CD4-positive, alpha-beta T cell treated with Interleukin-1 beta for 1 hour (primary cell): ENCODE measurements at places on chromosomes 2 and 18.

DNA sequence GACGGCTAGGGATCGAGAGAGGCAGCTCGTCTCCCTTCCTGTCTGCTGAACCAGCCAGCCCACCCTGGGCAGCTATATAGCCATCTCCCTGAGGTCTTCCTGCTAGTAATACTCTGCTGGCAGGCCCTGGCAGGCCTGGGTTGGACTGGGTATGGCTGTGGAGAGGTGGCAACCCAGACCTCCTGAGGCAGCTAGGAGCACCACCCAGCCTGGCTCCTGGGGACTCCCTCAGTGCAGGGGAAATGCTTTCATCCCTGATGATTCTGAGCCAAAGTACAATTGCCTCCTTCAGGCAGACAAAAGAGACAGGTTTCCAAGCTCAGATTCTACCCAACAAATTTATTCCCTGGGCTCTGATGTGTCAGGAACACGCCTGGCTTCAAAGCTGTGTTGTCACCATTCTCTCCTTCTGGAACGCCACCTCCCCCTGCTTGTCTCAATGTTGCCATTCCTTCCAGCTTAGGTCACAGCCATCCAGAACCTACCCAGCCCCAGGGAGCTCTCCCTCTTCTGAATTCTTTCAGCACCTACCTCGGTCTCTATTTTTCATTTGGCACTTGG, 4.7 kb upstream of the DNAJB2 start:
- DNase-seq, result no peak

GRCh38 chr2:71070294-71071093, 2.0 kb downstream of the NAGK start:
- DNase-seq, result no peak

DNA sequence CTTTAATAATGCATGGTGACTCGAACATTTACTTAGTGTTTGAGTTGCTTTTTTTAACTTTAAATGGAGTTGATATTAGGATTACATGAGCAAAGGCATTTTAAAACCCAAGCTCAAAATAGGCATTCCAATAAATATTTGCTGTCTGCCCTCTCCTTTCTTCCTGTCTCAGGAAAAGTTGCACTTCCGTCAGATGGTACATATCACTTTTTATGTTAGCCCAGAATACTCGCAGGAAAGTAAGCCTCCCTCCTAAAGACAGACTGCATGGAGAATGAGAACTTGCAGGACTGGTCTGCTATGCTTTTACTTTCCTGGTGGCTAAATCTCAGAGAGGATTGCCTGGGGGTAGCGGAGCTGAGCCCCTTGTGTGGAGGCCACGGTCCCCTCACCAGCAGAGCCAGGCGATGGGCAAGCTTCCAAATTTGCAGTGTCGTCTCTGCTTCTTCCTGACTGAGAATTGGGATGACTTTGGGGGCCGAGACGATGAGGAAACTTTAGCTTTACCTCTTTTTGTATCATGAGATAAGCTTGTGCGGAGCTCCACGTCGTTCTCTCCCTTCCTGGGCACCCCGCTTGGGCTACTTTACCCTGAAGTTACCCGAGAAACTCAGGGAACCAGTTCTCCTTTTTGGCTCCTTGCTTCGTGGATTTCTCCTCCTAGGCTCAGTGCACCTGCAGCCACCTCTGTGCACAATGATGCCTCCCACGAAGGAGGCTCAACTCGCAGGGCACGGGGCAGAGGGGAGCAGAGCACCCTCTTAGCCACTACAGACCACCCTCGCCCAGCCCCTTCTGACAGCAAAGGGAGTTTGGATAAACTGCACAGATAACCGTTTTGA, 223.3 kb downstream of the SH3RF3 start:
- DNase-seq, result no peak

GRCh38 chr2:23351388-23352141, 33.4 kb upstream of the KLHL29 start:
- DNase-seq, result peak; percentile 8

- no peak for DNase-seq
These were observed 3.1 kb downstream of the EFR3B start for GRCh38 chr2:25044990-25045389.

DNA sequence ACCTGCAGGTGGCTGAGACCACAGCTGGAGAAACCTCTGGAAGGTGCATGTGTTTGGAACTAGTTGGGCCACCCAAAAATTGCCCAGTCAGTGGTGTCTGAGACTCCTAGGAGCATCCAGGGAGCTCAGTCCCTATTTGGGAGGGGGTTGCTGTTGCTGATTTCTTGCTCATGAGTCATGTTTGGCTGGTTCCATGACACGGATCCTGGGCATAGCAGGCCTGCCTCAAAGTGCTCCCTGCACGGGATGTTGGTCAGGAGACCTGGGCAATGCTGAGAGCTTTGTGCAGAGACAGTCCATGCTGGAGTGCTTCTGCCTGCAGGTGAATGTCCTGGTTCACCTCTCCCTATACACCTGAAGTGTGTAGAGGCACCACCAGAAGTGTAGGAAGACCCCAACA, 194.2 kb downstream of the GLI2 start:
- no peak for DNase-seq

DNA sequence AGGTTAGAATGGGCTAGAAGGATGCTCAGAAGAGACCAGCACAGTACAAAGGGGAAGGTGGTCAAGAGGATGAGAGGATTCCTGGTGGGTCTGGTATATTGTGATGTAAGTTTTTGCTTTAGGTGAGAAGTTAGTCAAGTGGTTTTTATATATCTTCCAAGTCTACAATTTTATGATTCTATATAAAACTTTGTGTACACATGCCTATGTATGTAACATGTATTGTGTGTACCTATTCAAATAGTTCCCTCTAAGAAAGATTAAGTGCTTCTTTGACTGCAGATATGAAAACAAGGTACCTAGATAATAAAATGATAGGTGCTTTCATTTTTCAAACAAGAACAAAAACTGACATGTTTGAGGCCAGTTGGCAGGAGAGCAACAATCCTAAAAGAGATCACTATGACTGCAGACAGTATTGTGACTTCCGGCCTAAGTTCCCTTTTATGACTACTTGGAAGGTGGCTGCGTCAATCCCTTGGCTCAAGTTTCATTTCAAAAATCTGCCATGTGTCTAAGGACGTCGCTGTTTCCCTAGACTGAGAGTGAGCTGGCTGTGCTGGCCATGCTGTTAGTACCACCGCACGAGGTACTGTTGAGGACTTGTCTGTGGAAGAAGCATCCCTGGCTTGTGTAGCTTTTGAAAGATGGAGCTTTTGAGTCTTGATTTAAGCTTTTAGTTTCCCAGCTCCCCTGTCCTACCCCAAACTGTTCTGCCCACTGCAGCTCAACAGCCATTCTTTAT, 123.1 kb downstream of the PRPF40A start:
- DNase-seq, result peak; percentile 7

DNA sequence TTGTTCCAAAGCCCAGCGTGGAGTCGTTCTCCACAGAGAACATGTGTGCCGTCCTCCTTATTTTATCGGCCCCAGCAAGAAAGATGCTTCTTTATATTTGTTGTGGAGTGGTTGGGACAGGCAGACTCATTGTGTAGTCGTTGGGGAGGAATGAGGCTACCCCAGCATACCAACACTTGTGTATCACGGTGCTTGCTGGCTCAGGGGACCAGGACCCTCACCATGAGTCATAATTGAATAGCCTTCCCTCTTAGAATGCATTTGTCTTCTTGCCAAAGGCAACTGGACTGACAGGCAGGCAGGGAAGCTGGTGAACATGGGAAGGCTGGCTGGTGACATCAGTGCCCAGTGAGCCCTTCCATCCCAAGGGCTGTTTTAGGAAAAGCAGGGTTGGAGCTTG, 4.7 kb downstream of the CAPN10 start:
- no peak for DNase-seq

DNA sequence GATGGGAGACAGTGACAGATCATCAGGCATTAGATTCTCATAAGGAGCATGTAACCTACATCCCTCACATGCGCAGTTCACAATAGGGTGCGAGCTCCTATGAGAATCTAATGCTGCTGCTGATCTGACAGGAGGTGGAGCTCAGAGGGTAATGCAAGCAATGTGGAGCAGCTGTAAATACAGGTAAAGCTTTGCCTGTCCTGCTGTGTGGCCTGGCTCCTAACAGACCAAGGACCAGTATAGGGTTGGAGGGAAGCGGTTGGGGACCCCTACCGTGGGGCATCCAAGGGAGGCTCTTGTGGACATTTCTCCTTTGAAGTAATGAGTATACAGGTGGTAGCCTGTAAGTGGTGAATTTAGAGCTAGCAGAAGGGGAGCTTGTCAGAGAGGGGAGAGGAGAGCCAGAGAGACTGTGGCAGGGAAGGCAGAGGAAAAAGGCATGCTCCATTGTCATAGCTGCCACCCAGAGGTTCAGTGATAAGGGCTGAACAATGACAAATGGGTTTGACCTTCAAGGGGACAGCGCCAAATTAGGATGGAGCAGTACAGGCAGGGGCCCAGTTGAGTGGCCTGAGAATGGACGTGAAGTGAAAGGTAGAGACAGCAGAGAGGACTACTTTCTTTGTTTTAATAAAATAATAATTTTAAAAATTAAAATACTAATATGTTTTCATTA, 15.2 kb upstream of the TMBIM1 start:
- no peak for DNase-seq

DNA sequence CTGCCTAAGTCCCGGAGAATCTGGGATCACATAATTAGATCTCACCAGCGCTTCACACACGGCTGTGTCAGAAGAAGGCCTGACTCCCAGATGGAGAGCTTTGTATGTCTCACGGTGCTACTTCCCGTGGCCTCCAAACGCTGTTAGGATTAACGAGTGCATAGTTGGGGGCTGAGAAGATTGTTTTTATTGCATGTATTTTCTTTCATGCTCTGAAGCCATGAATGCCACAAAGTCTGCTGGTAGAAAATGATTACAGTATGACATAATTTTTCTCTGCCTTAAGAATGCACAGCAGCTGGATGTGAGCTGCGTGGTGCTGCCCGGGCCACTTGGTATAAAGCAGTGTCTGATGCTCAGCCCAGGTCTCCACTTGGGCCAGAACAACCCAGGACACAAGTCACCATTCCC, 166.5 kb downstream of the SEPTIN10 start:
- DNase-seq, result no peak

- DNase-seq, result no peak
These were observed 251.4 kb upstream of the TCF4 start for GRCh38 chr18:55839343-55839742.

- DNase-seq, result peak; percentile 10
These were observed at the start of gene PDE11A for GRCh38 chr2:178072383-178073301. TSS of gene PDE11A (minus strand) at chr2:178072777. CDS start at chr2:178072437, 340 bp downstream.

DNA sequence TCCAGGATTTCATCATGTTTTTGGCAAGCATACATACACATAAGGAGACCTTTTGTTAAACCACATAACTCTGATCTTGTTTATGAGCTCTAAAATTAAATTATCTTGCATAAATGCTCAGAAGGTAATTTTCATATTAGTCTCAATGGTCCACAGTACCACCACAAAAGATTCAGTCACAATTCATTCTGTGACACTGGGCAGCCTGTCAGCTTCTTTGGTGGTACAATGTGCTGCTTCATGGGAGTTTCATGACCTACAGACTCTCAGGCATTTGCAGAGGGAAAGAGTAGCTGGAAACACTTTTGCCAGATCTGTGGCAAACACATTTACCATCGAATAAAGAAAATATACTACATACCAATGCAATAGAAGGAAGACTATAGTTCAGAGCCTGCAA, 51.3 kb upstream of the ZNF397 start:
- no peak for DNase-seq

DNA sequence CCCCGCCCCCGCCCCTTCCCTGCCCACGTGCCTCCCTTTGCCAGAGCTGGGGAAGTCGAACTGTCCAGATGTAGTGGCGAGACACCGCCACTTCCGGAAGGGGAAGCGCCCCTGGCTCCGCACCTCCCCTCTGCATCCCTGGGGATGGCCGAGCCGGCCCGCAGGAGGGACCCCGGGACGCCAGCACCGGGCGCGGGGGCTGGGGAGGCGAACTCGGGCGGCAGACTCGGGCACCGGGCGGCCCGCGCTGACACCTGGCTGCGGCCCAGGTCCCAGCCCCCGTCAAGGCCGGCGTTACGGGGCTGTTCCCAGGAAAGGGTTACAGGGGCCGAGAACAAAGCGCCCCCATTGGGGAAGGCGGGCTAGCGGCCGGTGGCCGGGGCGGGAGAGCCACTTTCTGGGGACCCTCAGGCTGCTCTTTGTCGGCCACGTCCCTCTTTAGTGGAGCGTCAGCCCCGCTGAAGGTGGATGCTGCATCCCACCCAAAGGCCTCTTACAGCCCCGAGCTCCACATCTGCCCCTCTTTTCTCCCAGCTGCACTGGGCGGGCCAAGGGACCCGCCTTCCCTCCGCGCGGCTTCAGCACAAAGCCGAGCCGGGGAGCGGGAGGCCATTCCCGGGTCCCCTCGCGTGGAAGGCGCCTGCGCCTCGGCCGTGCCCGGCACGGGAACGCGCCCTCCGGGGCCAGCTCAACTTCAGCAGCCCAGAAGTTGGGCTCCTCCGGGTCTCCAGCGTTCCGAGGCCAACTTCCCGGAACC, 1.3 kb downstream of the SDC1 start:
- no peak for DNase-seq

- DNase-seq, result no peak
These were observed 289.7 kb downstream of the DYSF start for GRCh38 chr2:71742953-71743601.

DNA sequence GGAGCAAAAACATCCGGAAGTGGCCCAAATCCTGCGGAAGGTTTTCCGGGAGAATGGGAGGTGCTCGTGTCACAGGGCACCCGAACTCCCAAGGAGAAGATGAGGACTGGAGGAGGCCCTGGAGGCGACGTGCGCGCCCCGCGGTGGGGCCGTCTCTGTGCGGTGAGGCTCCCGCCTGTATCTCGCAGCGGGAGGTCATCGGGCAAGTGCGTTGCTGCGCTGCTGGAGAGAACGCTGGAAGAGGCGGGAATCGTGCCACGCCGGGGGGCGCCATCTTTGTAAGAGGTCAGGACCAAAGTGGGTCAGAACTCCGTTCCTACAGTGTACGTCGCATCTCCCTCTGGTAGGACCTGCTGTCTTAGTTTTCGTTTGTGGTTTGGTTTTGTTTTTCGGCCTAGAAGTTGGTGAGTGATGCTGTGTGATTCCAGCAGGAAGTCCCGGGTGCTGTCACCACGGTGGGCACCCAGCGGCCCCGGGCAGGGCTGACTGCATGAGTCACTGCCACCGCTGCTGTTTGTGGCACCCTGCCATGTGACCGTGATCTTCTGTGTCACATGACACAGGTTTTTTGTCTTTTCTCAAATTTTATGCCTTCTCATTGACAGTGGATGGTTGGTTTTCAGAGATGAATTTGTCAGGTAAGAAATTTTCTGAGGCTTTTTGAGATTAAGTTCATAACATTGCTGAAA, 21.5 kb upstream of the ATP9B start:
- DNase-seq, result no peak

- DNase-seq, result no peak
These were observed 271.0 kb upstream of the HS6ST1 start for GRCh38 chr2:128589681-128590080.

GRCh38 chr2:50646226-50646625, 385.7 kb downstream of the NRXN1 start:
- DNase-seq, result no peak
